ENCODE measurements at places on chromosomes 3 and 15.
A peak's percentile ranks its signal among the peaks of the same experiment; 100 is the strongest.

DNA sequence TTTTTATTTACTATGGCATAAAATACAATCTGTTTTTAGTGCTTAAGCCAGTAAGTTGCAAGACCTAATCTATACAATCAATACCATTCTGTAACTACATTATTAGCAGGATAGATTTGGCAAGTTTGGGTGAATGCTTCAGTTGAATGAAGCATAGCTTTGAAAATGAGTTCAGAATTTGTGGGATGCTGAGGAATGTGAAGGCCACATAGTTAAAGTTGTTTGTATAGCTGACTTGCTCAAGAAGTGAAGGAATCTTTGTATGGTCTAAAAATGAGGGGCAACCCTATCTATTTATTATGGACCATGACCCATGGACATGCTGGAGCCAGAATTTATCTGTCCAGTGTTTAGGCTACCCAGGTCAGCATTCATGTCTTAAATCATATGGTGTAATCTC is 58.5 kb downstream of the CRYBG3 start:
- DNase-seq: peak; percentile 42

- DNase-seq: no peak
Measured at GRCh38 chr15:91946075-91946474, 92.6 kb downstream of the SLCO3A1 start.

DNA sequence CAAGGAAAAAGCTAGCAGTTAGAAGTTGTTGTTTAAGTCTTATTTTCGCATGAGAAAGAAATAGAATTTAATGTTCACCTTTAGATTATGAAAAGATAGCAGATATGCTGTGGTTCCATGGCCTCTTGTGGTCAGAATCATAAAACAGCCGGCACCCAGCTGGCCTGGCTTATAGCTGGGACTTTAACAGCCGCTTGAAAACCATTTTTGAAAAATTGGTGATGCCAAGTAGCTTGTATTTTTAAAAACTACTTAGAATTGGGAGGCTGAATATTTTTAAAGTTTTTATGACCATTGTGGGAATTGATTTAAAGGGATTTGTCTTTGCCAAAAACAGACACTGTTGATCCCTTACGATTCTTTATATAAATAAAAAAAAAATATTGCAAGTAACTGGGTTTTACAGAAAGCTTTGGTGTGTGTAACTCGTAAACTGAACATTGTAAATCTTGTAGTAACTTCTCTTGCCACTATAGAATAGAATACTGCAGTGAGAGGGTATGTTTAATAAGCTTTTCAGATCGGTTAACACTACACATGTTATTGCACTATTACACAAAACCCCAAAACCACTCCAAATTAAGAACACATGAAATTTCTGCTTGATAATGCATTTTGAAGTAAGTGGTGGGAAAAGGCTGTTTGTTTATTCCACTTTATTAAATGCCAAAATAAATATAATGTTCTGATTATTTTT is 6.6 kb downstream of the ARRDC4 start:
- peak; percentile 40 for DNase-seq

GRCh38 chr15:77348511-77348910 is 71.4 kb downstream of the PEAK1 start:
- DNase-seq: no peak

DNA sequence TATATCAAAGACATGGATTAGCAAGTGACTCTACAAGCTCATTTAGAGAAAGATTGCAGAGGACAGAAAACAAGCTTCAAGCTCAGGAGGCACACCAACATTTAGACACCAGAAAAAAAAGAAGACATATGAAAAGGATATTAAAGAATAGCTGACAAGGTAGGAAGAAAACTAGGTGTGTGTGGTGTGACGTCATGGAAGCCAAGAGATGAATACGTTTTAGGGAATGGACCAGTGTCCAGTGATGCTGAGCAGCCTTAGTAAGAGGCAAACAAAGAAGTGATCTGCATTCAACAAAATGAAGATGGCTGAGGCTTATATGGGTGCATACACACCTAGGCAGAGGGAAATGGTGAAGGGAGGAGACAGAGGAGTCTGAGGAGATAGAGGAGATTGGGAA is 377.4 kb downstream of the ROBO1 start:
- DNase-seq: no peak

- peak; percentile 98 for DNase-seq
Measured at GRCh38 chr3:190076601-190077394, 43.9 kb downstream of the P3H2 start.

DNA sequence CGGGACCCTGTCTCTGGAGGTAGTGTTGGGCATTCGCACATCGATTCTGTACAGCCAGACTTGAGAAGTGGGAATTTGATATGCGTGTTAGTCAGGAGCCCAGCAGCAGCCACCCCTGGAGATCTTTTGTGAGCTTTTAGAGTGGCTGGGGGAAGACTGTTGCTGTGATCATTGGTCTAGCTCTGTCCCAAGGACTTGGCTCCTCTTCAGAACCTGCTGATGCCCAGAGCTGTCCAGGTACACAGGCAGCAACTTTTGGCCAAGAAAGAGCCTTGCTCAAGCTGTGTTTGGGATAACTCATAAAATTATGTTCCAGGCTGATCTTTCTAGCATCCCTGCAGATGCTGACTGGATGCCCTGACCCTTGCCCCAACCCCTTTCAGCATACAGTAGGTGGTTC is 29.3 kb downstream of the LIMD1 start:
- DNase-seq: no peak

- no peak for DNase-seq
Measured at GRCh38 chr3:121627211-121627610, 33.5 kb downstream of the HCLS1 start.

DNA sequence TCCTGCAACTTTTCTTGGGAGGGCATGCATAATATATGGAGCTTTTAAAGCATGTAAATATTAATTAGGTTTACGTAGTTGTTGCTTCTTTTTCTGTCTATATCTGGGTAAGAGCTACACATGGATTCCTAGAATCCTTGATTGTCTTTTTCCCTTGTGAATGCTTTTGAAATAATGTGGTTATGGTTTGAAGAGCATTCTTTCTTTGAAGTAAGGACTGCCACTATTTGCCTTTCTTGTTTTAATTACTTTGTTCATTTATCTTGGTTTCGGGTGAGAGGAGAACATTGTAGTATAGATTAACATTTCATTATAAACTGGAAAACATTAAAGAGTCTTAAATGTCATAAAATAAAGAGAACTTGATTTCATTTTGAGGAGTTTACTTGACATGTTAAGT is 674.0 kb downstream of the ZBBX start:
- no peak for DNase-seq

GRCh38 chr3:140177943-140178342 is 243.0 kb downstream of the CLSTN2 start:
- no peak for DNase-seq

GRCh38 chr3:126352476-126353454 is 4.4 kb downstream of the KLF15 start:
- no peak for DNase-seq

DNA sequence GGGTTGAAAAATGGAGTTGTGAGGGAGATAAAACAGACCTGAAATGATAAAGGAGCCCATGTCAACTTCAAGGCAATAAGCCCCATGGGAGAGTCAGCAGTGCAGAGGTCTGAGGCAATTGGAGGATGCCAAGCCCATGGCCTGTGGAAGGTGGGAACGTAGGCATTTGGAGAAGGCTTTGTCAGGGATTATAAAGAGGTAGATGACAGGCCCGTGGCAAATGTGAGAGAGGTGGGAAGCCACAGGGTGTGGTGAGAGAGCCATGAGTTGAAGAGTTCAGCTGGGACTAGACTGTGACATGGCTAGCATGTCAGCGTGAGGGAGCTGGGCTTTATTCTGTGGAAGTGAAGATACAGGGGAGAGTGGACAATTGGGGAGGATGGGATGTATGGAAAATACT is 35.4 kb downstream of the MFSD1 start:
- DNase-seq: no peak

DNA sequence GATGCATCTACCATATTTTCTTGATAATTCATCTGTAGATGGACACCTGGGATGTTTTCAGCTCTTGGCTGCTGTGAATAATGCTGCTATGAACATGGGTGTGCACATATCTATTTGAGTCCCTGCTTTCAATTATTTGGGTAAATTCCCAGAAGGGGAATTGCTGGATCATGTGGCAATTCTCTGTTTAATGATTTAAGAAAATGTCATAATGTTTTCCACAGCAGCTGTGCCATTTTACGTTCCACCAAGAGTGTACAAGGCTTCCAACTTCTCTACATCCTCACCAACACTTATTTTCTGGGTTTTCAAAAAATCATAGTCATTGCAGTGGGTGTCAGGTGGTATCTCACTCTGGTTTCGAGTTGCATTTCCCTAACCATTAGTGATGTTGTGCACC is 64.4 kb downstream of the NSMCE3 start:
- no peak for DNase-seq

- no peak for DNase-seq
Measured at GRCh38 chr3:136995652-136996051, 37.9 kb downstream of the IL20RB start.

GRCh38 chr3:45546716-45547701 is 47.5 kb upstream of the LIMD1 start:
- no peak for DNase-seq

- DNase-seq: no peak
Measured at GRCh38 chr15:71218272-71218805, 103.1 kb downstream of the THSD4 start.

GRCh38 chr15:64604319-64604718 is 143.9 kb downstream of the ZNF609 start:
- peak; percentile 29 for DNase-seq

DNA sequence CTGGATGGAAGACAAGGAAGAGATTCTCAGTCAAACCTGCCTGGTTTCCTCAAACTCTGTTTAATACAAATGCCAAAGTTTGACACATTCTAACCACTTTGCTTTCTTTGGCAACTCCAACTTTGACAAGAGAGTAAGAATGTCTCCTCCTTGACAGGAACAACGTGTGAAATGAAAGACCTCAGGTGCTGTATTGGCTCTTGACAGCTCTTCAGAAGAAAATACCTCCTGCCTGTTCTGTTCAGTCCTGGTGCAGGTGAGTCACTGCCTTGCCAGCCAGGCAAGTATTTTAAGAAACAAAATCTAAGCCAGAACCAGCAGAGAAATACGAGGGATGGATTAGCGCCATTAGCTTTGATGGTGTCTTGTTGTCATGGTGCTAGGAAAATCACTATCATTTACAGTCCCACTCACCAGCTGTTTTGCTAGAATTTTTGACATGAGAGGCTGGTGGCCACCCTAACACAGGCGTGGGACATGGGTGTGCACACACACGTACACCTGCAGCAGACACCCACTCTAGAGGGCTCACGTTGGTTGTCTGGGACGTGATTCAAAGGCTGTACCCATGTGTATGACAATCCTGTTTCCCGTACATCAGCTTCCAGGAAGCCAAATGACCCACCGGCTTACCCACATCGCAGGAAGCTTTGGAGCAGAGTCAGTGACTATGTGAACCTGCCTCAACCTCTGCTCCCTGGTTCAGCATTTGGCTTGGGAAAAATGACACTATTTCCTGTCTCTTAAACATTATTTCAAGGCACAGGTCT is 60.4 kb downstream of the CCNL1 start:
- peak; percentile 29 for DNase-seq

All from EH (cell line).